Mucosa of descending colon (tissue), 3 donors: ENCODE measurements at places on chromosomes 12 and 14. TPM values are rescaled to one million over a fixed set of nuclear protein-coding genes. Genes with fewer than 3 reads are reported as not detected.

- no peak for DNase-seq
These were observed 188.4 kb upstream of the OTX2 start for GRCh38 chr14:56998728-56999127.

- DNase-seq: no peak
These were observed 98.1 kb upstream of the FGD4 start for GRCh38 chr12:32301216-32301615.

DNA sequence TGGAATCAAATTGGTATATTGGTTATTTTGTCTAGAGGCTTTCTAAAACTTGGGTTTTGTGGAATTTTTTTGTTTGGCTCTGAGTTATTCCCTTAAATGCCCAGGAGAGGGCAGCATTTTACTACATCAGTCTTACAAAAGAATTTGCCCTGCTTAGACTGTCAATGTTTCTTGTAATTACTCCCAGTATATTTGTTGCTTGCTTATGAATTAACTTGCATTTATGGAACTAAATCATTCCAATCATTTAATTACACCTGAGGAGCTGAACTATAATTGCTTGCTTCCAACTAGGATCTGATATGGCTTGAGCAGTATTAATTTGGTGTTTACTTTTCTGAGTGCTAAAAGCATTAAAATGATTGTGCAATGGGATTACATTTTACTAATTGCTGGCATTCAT is 48.7 kb downstream of the MIPOL1 start:
- no peak for DNase-seq

DNA sequence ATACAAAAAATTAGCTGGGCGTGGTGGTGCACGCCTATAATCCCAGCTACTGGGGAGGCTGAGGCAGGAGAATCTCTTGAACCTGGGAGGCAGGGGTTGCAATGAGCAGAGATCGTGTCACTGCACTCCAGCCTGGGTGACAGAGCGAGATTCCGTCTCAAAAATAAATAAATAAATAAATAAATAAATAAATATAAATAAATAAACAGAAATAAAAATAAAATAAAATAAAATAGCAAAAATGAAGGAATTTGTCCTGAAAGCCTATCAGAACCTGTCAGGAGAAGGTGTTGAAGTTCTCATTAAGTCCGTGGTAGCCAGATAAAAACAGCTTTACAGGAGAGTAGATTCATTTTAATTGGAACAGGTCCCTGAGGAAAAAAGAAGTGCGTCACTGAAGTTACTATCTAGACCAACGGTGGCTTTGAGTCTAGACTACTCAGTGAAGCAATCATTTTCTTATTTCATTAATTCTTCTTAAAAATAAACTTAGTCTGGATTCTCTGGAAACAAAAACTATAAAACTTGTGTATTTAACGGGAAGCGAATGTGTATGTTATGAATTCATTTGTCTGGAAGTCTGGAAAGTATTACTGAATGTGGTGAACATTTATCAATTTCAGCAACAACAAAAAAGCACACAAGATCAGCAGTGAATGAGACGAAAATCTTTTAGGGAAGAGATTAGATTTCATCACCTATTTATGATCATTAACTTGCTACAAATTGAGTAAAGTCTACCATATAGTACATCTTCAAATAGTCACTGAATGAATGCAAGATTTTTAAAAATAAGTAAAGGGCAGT is 248.5 kb upstream of the PDE3A start:
- no peak for DNase-seq

DNA sequence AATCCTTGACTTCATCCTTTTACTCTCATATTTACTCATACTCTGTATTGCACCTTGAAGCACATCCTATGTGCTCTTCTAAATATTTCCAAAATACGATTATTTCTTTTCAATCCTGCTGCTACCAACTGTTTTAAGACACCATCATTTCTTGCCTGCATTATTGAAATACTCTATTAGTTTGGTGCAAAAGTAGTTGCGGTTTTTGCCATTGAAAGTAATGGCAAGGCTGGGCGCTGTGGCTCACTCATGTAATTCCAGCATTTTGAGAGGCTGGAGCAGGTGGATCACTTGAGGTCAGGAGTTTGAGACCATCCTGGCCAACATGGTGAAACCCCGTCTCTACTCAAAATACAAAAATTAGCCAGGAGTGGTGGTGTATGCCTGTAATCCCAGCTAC is 412.5 kb downstream of the KCNH5 start:
- DNase-seq: no peak

GRCh38 chr12:70251661-70252060 is 8.4 kb downstream of the CNOT2 start:
- DNase-seq: no peak

GRCh38 chr14:20499108-20499507 is 6.2 kb upstream of the RNASE10 start:
- no peak for DNase-seq

GRCh38 chr12:116853507-116853906 is 27.7 kb downstream of the HRK start:
- no peak for DNase-seq

DNA sequence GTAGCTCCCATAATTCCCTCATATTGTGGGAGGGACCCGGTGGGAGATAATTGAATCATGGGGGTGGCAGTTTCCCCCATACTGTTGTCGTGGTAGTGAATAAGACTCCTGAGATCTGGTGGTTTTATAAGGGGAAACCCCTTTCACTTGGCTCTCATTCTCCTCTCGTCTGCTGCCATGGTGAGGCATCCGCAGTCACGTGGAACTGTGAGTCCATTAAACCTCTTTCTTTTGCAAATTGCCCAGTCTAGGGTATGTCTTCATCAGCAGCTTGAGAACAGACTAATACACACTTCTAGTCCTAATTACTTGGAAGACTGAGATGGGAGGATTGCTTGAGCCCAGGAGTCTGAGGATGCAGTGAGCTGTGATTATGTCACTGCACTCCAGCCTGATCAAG is 64.4 kb downstream of the TMX1 start:
- no peak for DNase-seq

Gene CLEC4E
- total RNA-seq: not detected

Gene OR4K13
- total RNA-seq: not detected

Gene RNASE12
- total RNA-seq: not detected

Gene TAS2R31
- 3.5 TPM for total RNA-seq
